ENCODE measurements at places on chromosomes 4 and X.
A peak's percentile ranks its signal among the peaks of the same experiment; 100 is the strongest.

- no peak for DNase-seq
Measured at GRCh38 chr4:84496706-84497503, 2.2 kb downstream of the NKX6-1 start.

DNA sequence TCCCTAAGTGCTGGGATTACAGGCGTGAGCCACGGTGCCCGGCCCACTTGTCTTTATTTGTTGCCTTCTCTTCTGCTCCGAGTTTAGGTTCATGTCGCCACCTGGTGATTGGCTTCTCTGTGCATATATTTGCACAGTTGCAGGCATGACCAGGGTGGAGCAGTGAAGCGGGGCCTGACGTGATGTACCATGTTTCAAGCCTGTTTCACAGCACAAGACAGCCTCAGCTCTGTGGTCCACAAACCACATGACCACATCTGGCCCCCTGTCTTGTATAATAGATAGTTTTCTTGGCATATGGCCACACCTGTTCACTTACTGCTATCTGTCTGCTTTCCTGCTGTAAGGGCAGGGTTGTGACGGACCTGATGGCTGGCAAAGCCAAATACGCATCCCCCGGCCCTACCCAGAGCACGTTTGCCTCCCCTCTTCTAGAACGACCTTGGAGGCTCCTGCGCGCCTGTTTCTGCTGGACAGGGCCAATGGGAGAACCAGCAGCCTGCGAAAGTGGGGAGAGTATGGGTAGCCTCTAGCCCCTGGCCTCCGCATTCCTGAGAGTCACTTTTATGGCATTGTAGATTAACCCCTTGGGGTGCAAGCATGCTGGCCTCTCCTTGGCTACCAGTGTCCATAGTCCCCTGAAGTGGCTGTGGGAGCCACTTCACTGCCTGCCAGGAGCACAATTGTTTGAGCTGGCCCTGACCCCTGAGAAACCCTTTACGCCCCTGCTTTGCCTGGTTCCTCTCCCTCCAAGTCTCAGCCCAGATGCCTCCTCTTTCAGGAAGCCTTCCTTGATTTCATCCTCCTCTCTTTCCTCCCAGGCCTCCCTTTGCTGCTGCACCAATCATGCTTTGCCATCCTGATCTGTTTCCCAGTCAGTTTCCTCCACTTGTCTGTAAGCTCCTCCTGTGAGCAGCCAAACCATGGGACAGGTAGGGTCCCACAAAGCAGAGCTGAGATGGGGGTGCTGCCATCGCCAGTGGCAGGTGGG lies 6.0 kb upstream of the SH3TC1 start:
- peak; percentile 94 for DNase-seq

DNA sequence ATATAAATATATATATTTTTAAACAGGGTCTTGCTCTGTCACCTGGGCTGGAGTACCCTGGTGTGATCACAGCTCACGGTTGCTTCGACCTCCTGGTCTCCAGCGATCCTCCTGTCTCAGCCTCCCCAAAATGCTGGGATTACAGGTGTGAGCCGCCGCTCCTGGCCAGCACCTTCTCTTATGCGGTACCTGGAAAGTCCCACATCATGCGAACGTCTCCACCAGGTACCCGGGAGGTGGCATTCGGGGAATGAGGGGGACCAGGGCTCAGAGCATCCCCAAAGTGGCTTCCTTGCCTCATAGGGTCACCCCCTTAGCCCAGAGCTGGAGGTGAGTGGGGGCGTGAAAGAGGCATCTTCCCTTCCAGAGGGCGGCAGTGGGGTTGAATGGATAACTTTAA lies 84.0 kb upstream of the PPP2R3B start:
- no peak for DNase-seq

DNA sequence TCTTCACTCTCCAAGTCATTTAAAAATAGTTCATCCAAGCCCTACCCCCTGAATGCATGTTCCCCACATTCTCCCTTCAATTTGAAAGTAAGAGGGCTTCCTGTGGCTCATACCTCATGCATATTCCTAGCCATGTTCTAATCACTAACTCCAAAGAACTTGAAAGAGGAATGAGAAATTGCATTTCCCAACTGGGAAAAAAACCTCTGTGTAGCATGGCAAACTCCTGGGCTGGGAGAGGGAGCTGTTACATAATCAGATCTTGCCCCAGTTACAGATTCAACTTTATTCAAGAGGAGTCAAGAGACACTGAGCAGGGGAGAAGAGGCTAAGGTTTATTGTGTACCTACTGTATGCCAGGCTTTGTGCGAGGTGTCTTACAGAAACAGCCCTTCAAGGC lies 90.2 kb downstream of the SLC2A9 start:
- DNase-seq: no peak

DNA sequence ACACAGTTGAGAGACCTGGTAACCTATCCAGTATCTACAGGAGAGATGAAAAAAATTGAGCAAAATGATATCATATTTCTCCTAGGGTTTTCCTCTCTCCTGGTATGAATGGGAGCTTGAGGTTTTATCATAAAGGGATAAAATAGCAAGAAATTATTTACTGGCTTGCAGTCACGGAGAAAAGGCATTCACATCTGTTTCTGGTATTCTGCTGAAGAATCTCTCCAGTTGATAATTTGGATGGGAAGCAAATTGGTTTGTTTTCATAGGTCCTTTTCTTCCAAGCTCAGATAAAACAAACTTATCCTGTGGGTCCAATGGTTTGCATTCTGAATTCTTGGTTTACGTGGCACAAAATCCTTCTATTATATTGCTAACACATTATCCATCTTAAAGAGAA lies 83.1 kb upstream of the GYPA start:
- DNase-seq: no peak

DNA sequence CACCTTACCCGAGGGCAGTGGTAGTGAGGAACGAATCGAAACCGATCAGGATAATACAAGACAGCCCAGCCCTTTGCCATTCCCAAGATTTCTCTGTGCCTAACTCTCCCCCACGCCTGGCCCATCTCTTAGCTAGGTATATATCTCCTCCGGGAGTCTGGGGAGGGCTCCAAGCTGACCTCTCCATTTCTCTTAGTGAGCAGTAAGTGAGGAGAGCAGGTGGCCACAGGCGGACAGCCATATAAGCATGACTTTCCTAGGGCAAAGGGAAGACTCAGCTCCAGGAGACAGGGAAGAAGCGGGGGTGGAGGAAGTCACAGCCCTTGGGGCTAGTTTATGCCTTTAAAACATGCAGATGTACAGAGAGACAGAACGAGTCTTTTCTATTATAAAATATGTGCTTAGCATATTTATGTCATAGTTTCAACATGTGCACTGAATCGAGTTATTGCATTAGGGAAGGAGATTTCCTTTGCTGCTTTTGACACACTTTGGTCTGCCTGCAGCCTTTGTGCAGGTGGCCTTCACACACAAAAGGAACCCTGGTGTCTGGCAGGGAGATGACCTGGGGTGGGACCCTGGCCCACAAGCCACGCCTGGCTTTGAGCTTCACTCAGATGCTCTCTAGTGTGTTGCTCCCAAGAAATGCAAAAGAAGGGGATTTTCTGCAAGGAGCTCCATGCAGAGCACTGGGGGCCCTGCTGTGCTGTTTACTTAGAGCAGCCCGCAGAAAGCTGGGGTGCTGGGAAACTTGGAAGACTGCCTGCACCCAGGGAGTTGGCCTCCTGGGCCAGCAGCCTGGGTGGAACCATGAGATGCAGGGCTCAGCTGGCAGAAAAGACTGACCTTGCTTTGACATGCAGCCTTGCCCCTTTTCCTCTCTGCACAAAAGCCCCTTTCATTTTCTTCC lies 613.3 kb downstream of the BCOR start:
- DNase-seq: no peak

- no peak for DNase-seq
Measured at GRCh38 chrX:67731061-67731460, 187.2 kb downstream of the AR start.

DNA sequence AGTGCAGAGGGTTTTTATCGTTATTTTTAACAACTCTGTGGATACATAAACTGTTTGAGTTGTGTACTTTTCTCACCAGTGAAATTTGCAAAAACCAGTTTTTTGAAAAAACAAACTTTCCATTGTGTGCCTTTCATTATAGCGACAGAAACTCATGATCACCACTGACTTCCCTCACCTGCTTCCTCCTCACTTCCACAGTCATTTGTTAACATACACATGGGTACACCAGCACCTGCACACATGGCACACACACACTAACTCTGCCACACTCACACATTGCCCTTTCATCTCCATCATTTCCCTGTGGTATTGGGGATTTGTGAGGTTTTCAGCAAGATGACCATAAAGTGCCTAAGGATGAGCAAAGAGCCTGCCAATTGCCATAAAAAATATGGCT lies 20.6 kb downstream of the CLDN22 start:
- no peak for DNase-seq
